ENCODE measurements at places on chromosomes 2 and 18.

DNA sequence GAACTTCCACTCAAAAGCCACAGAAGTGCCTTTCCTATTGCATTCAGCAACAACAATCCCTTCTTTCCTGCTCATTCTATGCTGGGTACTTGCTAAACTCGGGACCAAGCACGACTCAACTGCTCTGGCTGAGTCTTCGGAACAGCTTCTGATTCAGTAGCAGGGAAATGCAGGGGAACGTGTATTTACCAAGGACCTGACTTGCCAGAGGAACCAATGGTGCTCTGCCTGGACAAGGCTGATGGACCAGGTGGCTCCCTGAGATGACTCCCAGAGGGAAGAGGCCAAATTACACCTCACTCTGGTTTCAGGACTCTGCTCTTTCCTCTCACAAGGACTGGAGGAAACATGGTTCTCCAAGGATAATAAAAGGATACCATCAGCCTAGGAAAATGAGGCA, 12.2 kb downstream of the CXCR2 start:
- DNase-seq, result no peak

- DNase-seq, result no peak
These were observed 229.3 kb upstream of the TRIB2 start for GRCh38 chr2:12487253-12488004.

GRCh38 chr2:43273529-43273928, 47.1 kb upstream of the ZFP36L2 start:
- DNase-seq, result no peak

DNA sequence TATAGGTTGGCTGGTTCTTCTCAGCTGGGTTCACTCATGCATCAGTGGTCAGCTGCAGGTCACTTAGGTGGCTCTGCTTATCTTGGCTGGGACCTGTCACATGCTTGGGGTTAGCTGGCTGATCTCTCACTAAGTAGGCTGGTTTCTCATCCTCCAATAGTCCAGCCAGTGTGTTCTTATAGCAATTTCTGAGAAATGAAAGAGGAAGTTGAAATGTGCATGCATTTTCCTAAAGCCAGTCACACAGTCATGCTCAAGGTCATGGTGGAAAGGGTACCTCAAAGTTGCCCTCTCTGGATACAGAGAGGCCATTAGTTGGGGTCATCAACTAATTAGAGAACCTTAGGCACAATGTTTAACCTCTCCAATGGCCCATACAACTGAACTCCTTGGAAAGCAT, 64.4 kb downstream of the KLHL29 start:
- no peak for DNase-seq

DNA sequence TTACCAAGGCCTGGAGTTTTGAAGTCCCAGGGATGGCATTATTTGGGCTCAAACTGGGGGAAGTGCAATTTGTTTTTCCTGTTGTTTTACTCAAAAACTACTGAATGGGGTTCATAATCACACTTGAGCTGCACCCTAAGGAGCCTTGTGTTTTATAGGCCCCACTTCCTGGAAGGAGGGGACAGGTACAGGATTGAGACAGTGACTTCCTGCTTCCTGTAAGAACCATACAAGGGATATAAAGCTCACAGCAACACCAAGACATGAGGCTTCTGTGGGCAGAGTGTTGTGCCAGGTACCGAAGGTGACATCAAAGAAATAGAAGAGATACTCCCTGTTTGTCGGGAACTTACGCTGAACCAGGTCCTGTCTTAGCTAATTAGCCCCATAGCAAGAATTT, 70.4 kb upstream of the SKOR2 start:
- DNase-seq, result no peak

- DNase-seq, result no peak
These were observed 130.5 kb upstream of the SPRED2 start for GRCh38 chr2:65562890-65563289.

DNA sequence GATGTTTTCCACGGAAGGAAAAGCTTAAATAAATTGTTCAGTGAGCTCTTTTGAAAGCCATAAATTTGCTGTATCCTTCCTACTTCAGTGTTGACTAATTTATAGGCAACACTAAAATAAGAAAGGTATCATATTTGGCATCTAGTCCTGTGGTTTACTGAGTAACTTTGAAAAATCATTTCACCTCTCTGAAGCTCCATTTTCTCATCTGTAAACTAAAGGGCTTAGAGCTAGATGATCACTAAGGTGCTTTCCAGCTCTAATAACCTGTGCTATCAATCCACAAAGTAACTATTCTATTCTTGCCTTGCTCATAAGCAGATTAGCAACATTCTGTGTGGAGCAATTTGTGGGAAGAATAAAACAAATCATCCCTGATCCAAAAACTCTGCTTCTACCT, 3.6 kb upstream of the MYOM1 start:
- DNase-seq, result no peak

DNA sequence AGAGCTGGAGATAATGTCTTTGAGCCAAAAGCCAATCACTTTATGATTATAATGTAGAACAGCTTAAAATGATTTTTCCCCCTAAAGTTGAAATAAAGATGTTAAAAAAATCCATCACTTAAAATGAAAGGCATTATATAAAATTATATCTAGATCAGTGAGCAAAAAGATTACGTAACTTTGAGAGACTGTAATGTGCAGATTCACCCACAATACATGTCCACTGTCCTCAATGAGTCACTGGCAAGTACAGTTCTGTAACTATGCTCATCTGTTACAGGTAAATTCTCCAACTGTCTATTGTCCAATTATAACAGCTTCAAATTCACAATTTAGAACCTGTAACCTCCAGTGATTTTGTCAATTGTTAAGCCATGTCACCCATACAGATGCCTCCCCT, 19.0 kb downstream of the FAM161A start:
- no peak for DNase-seq

GRCh38 chr18:75467281-75467795, 39.8 kb upstream of the SMIM21 start:
- DNase-seq, result no peak

DNA sequence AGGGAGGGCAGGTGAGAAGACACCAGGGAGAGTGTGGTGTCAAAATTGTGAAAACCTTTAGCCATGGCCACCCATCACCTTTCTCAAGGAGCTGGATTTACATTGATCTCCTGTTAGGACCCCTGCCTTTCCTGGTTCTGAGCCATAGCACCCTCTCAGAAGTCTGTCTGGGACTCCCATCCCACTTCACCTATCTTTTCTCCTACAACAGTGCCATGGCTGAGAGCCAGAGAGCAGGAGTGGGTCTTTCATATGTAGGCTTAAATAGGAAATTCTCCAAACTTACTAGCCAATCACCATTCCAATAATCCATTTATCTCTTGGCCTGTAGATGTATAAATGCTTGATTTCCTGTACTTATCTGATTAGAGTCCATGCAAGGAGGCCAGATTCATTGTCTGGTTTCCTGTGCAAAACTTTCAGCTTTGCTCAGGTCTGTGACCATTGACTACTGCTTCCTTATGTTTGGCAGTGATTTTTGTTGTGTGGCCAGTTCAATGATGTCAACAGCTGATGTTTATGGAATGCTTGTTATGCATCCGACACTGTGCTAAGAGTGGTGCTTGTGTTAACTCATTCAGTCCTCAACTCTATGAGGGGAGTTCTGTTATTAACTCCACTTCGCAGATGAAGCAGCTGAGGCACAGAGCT, 57.6 kb upstream of the IGFBP5 start:
- DNase-seq, result no peak

GRCh38 chr2:236317938-236318396, 53.8 kb upstream of the ASB18 start:
- DNase-seq, result no peak

GRCh38 chr2:85754313-85755095, 713 bp downstream of the ATOH8 start:
- DNase-seq, result no peak

DNA sequence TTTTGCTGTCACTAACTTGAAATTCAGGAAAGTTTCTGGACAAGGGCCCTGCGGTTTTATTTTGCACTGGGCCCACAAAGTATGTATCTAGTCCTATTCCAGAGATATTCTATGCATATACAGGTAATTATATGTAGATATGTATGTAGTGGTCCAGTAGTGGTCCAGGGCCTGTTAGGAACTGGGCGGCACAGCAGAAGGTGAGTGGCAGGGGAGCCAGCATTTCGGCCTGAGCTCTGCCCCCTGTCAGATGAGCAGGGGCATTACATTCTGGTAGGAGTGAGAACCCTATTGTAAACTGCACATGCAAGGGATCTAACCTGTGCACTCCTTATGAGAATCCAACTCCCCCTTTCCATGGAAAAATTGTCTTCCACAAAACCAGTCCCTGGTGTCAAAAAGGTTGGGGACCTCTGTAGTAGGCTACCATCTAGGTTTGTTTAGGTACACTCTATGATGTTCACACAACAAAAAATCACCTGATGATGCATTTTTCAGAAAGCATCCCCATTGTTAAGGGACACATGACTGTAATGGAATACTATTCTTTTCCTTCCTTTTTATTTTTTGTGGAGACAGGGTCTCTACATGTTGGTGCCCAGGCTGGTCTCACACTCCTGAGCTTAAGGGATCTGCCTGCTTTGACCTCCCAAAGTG, 2.8 kb upstream of the PPP4R3B start:
- DNase-seq, result no peak

DNA sequence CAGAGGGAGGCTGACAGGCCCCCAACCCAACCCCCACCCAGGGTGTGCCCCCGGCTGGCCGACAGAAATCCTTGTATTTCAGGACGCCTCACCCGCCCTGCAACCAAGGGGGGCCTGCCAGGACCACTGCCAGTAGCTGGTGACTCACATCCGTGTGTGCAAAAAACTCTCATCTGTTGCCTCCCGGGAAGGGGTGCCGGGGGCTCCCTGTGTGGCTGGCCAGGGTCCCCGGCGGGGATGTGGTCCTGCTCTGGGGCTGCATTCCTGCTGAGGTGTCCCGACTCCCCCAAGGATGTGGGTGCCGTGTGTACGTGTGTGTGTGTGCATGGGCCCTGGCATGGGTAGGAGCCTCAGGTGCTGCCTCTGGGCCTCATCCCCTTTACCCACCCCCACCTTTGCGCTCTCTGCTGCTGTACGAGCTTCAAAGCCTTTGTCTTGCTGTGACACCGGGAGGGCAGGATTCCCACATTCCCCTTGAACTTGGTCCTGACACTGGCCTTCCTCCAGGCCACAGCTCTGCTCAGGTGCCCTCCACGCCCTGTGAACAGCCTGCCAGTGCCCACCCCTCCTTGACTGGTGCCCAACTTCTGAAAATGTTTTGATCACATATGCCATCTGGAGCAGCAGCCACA, 226.3 kb upstream of the HDAC4 start:
- no peak for DNase-seq

DNA sequence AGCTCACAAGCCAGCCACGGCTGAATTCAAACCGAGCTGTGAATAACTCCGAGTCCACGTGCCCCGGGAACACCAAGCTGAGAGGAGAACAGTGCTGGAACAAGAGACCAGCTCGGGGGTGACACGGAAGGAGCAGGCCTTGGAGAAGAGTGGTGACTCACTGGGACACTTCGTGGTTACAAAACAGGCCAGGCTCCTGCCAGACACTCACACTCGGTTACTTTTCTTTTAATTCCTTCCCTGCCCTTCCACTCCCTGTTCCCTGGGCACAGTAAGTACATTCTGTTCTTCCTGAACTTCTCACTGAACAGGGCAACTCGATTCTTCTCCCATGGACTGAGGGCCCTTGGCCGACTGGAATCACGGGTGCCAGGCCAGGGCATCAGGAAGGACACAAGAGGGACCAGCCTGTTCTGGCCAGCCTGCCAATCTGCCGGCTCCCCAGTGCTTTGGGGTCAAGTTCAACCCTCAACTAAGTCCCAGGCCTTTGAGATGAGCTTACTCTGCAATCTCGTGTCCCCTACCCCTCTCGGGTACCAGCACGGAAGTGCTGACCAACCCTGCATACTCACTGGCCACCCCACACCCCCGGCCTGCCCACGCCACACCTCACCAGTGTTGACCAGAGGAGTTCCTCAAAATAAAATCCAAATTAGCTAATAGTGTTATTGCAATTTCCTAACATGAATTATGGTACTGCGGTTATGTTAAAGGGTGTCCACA, 87.5 kb downstream of the TFCP2L1 start:
- no peak for DNase-seq

DNA sequence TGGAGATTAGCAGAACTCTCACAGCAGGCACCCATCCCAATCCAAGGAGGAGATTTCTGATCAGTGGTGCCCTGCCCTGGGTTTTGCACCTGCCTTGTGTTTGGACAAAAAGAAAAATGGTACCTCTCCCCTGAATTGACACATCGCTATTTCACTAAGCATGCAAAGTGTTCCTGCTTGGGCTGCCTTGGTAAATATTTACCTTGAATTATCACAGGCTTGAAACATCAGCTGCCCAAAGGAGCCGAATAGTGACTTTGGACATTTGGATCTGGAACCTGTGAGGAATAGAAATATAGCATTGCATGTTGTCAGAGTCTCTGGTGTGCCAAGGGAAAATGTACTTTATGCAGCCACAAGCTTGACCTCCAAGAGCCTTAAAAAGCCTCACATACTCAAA, 926.4 kb upstream of the FANCL start:
- no peak for DNase-seq

DNA sequence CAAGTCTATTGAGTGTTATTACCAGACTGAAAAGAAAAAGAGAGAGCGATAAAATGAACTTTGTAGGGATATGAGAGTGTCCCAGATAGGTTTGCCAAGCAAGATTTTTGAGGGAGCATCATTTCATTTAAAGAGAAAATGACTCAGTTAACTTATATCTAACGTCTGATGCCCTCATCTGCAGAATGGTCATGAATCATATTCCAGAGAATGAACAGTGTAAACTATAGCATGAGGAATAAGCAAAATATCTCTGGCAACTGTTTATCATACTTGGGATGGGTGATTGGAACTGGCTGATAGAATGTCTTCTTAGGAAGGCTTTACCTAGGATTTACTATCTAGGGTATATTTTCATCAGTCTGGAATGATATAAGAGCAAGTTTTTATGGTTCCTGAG, 289.4 kb downstream of the CMPK2 start:
- no peak for DNase-seq

DNA sequence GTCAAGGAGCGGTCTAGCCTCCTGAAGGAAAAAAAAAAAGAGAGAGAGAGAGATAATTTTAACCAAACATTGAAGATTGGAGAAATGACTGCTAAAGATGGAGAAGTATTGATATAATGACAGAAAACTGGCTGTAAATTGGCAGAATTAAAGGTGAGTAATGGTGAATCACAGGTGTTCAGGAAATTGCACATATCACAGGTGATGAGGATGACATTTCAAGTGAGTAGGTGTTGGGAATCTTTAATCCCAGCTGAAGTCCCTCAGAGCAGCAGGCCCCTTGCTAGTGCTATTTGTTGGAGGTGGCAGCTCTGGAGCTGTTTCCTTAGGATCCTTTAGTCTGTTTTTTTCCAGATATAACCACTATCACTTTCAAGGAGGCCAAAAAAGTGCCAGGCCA, 678.4 kb upstream of the VRK2 start:
- DNase-seq, result no peak

DNA sequence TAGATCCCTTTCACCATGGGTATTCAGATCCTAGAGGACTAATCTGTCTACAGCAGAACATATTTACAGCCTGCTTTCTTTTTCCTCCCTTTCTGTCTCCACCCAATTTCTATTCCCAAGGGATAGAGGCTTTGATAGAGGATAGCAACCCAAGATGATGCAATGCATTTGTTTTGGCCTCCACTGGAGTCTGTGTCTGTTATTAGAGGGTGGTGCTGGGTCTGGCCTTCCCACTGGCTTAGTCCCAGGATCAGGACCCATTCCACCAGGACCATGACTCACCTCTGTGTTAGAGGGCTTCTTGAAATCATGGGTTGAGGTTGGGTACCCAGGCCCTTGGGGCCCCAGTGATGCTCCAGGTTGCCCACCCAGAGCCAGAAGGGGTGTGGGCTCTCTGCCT, 239.7 kb upstream of the TNP1 start:
- no peak for DNase-seq

- DNase-seq, result no peak
These were observed 2.8 kb downstream of the SH3BP4 start for GRCh38 chr2:234954551-234954992.
